Activated CD4-positive, alpha-beta T cell treated with anti-CD3 and anti-CD28 coated beads for 24 hours (primary cell): ENCODE measurements at places on chromosomes 1 and 21.
A peak's percentile ranks its signal among the peaks of the same experiment; 100 is the strongest.

DNA sequence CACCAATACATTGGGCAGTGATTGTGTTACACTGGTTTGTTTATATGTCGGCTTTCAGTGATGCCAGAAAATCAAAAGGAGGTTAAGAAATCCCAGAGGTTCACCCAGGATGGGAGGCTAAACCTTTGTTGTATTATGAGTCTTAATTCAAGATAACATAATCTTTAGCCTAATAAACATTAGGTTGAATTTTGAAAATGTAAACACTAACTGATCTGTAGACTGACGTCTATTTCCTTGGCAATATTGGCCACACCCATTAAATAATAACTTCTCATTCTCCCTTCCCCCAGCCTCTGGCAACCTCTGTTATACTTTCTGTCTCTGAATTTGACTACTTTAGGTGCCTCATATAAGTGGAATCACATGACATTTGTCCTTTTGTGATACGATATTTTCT, 238.7 kb downstream of the DISC1 start:
- no peak for DNase-seq

DNA sequence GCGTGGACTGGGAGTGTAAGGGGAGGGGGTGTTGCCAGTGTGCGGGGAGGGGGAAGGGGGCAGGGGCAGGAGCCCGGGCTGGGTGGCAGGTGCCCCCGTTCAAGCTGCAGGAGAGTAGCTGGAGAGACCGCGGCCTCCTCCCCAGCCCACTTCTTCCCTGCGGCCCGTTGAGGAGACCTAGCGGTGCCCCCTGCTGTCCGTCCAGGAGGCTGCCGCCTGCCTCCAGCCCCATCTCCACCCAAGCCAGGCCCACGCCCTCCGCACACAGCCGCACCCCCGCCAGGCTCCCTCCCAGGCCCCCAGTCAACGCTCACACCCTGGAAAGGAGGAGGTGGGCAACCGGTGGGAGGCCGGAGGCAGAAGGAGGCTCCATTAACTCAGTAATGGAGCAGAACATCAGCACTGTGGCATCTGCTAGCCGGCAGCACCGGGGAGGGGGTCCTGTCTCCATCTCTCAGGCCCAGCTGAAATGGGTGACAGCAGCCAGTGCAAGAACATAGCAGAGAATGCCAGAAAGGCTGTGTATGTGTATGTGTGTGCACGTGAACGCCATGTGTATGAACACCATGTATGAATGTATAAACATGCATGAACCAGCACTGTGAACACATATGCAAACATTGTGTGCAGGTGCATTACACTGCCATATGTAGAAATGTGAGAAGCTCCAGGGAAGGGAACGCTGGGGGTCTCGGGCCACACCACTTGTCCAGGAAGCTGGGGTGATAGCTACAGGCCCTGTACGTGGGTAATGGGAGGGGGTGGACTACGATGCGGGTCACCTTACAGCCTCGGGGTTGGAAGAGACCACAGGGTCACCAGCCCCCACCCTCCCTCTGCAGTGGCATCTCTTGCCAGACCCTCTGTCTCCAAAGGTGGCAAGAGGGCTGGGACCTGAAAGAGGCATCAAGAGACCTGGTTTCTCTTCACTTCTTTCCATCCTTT, 84.6 kb downstream of the SYT2 start:
- DNase-seq: peak; percentile 40

DNA sequence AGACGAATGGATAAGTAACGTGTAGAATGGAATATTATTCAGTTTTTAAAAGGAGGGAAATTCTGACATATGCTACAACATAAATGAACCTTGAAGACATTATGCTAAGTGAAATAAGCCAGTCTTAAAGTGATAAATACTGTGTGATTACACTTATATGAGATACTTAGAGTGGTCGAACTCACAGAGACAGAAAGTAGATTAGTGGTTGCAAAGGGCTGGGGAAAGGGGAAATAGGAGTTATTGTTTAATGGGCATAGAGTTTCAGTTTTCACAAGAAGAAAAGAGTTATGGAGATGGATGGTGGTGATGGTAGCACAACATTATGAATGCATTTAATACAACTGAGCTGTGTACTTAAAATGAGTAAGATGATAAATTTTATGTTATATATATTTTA, 14.7 kb upstream of the AHCYL1 start:
- no peak for DNase-seq

- no peak for DNase-seq
These were observed 98.3 kb downstream of the COQ8A start for GRCh38 chr1:227038401-227038800.

DNA sequence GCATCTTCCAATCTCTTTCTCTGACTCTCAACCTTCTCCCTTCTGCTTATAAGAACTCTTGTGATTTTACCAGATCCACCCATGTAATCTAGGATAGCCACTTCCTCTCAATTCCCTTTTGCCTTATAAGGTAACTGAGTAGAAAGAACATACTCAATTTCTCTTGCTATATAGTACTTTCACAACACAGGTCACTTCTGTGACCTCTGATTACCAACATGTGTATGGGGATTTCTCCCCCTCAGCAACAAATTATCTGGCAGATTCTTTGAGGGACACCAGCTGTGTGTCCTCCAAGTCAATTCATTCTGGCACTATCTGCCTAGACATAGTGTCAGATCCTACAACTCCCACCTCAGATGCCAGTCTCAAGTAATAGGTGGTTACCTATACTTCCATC, 62.5 kb downstream of the IL23R start:
- DNase-seq: no peak

DNA sequence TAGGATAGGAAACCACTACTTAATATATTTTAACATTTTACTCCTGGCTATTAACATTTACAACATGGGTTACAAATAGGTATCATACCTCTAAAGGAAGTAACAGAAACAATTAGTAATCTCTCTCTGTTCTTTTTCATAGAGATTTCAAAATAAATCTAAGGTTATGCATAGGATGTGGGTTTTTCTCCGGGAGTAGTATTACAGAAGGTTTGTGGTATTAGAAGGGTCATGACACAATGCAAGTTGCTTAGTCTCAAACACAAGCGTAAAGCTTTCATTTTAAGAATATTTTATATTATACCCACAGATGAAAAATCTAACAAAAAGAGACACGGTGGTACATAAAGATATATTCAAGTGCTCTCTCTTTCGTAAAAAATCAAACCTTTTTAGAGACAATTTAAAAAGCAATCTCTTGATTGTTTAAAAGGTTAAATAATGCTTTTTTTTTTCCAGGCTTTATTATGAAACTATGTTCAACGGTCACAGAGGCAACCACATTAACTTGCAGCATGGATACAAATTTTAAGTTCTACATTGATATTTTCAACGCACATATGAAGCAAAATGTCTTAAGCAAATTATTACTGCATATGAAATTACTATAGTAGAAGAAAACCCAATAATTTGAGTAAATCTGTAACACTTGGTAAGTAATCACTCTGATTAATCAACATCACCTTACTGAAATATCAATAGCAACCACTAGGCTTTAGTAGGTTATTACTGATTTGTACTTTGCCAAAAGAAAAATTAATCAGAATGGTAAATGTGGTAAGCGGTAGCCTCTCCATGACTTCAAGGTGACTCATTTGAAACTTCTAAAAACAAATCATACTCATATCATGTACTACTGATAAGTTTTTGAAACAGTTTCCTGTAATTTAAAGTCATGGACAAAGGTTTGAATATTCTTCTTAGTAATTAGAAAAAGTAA, 97.4 kb upstream of the GFI1 start:
- DNase-seq: no peak

DNA sequence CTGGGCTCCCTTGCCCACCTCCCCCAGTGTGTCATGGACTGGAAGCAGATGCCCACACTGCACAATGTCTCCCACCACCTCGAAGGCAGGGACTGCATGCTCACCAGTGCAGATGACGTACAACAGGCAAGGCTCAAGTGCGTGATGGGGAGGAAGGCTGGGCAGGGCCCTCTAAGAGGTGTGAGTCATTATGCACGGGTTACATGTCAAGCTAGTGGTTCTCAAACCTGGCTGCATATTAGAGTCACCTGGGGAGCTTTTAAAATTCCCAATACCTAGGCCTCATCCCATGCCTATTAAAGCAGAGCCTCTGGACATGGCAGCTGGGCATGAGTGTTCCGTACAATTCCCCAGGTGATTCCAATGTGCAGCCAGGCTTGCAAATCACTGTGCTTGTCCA, 137.9 kb upstream of the NGF start:
- no peak for DNase-seq

DNA sequence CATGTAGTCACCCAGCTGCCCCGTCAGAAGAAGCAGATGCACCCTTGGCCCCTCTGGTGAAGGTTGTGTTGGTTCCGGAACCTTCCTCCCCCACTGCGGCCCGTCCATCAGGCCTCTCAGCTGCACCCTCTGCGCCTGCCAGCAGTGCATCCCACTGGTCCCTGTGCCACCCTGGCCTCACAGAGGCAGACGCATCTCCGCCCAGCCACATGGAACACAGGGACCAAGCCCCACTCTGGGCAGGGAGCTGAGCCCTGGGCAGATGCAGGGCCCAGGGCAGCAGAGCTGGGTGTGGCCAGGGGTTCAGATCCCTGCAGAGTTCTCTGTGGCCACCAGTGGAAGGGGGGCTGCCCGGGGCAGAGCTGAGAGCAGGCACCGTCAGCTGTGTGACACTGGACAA, 50.6 kb downstream of the SLC19A1 start:
- DNase-seq: no peak

- DNase-seq: no peak
These were observed 173.0 kb downstream of the PRDM2 start for GRCh38 chr1:13873032-13873431.

DNA sequence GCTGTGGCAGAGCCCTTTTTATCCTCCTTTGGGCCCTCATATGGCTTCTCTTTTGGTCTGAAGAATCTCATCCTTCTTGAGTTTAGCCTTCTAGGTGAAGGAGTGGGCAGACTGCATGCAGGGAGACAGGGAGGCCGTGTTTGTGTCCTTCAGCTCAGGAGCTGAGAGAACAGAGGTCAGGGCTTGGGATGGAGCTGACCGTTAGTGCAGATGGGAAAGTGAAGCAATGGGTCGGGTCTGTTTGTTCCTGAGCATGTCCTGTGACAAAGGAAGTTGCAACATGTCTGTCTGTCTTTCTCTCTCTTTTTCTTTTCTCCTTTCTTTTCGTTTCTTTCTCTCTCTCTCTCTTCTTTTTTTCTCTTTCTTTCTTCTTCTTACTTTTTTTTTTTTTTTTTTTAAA, 14.9 kb downstream of the MAPKAPK2 start:
- no peak for DNase-seq

DNA sequence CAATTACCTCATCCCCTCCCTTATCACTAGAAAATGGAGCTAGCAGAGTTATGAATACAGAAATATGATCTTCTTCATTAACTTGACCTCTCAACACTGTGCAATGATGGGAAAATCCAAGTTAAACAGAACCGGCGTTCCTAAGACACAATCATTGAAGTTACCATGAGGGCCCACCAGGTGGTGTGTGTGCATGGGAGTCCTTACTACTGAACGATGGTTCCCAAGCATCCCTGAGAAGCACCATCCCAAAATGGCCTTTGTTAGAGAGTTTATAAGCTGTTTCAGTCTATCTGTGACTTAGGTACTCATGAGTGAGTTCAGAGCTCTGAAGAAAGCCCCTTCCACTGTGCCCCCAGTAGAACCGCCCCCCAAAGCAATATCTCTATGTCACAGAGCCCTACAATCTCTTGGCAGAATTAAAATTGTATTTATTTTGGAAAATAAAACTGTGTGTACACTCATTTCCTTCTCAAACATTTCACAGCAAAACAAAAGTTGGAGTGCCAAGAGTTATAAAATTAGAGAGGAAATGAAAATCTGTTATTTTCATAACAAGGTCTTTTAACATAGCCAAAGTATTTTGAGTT, 56.8 kb downstream of the PLD5 start:
- peak; percentile 2 for DNase-seq

DNA sequence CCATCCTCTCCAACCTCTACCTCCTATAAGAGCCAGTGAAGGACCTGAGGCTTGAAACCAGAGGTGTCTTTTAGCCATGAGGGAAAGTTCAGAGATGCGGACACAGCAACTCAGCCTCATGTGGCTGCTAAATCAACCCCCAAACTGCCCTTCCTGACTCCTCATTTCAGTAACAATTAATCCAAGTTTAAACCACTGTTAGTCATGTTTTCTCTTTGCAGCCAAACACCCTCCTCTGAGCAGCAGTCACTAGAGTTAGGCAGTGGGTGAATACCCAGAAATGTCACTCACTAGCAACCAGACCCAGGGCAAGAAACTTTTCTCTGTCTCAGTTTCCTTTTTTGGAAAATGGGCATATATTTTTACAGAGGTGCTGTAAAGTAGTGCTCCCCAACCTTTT, 71.2 kb downstream of the KCNJ15 start:
- DNase-seq: no peak

DNA sequence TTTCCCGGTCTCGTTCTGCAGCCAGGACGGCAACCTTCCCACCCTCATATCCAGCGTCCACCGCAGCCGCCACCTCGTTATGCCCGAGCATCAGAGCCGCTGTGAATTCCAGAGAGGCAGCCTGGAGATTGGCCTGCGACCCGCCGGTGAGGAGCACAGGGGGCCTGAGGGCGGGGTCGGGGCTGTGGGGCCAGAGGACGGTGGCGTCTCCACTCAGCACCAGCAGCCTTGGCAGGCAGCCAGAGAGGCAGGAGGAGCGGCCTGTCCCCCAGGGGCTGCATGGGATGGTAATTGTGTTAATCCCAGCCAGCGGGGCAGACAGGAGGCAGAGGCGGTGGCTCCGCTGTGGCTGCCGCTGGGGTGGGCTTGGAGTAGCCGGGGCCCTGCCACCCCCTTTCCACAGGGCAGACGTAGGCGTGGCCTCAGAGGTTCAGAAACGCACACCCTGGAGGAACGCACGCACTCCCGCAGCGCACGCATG, 12.1 kb downstream of the SAMD11 start:
- DNase-seq: no peak

GRCh38 chr1:86972262-86972661, 57.8 kb downstream of the HS2ST1 start:
- DNase-seq: no peak

- DNase-seq: no peak
These were observed 31.7 kb downstream of the SLC37A1 start for GRCh38 chr21:42545317-42545716.

- no peak for DNase-seq
These were observed 568.0 kb downstream of the PTPRU start for GRCh38 chr1:29804181-29804899.

GRCh38 chr1:59878370-59878769, 48.2 kb downstream of the CYP2J2 start:
- DNase-seq: no peak

- DNase-seq: peak; percentile 77
These were observed at the start of gene CSTB for GRCh38 chr21:43775795-43776430. Gene CSTB, minus strand, starts transcription at chr21:43776308. Its CDS starts 39 bp downstream, at chr21:43776269.

- DNase-seq: no peak
These were observed 95.6 kb upstream of the ADAMTS5 start for GRCh38 chr21:27062443-27062842.

GRCh38 chr1:25999041-25999800, 1.4 kb upstream of the PAFAH2 start:
- DNase-seq: no peak

DNA sequence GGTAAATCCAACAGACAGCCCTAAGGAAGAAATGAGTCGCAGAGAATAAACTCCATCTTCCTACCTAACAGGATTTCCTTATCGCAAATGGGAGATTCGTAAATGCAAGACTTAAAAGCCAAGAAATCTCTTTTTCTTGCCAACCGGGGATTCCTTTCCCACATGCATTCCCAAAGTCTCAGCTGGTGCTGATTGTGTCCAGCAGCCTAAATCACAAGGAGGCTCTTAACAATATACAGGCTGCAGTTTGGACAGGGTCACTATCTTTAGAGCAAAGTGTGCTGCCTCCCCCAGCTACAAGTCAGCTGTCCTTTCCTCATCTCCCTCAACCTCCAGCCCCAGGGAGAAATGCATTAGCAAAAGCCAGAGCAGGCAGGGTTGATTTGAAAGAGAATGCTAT, 189.8 kb upstream of the PLXNA2 start:
- no peak for DNase-seq
